Left ventricle myocardium superior (tissue), 1 donor: ENCODE measurements at places on chromosomes 1 and 21. TPM values are rescaled to one million over a fixed set of nuclear protein-coding genes. Genes with fewer than 3 reads are reported as not detected.
A peak's percentile ranks its signal among the peaks of the same experiment; 100 is the strongest.

- peak; percentile 72 for DNase-seq
Observed at GRCh38 chr1:46533179-46533864, 18.1 kb downstream of the KNCN start.

- DNase-seq: no peak
Observed at GRCh38 chr1:43313771-43314170, 13.0 kb downstream of the TIE1 start.

DNA sequence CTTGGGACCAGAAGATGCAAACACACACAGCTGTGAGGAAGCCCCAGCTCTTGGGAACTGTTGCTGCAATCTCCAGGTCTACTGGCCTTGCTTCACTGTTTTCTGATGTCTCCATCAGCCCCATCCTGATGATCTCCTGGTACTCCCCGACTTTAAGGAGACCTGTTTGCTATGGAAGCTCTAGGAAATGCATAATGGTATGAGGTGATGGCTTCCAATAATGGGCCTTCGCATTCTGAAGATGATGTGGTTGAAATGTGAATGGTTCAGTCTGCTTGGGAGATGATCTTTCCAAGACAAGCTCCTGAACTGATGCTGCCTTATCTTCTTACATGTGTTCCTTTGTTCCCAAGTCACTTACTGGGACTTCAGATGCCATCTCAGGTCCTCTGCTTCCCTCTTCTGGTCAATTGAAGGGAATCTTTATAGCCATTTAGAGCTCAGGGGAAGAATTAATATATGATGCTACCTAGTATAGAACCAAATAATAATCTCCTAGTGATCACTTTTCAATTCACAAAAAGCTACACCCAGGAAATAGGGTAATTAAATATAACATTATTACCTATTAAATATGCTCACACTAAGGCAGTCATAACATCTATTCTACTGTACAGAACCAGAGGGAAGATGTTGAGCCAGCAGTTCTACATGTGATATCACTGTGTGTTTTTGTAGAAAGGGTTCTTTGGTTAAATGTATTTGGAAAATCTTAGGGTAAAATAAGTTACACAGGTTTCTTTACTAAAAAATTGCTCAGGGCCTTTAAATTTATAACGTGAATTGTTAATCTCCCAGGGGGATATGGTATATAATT is 73.9 kb upstream of the VTCN1 start:
- DNase-seq: no peak

GRCh38 chr21:46425571-46425970 is 33.1 kb upstream of the DIP2A start:
- DNase-seq: peak; percentile 35

- no peak for DNase-seq
Observed at GRCh38 chr1:30724655-30725421, 1.5 kb upstream of the MATN1 start.

DNA sequence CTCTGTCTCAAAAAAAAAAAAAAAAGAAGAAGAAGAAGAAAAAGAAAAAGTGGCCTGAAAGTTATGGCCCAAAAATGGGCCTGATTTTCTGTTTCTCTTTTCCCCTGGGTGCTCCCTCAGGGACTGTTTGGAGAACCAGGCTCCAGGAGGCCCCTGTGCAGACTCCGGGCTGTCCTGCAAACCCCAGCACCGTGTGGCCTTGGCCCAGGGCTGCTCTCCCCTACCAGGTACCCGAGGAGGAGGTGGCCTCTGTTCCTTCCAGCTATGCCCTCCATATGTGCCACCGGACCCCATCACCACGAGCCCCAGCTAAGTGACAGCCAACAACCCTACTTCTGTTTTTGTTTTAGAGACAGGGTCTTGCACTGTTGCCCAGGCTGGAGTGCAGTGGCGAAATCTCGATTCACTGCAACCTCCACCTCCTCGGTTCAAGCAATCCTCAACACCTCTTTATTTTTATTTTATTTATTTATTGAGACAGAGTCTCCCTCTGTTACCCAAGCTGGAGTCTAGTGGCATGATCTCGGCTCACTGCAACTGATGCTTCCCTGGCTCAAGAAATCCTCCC is 7.5 kb upstream of the FAAP20 start:
- no peak for DNase-seq

DNA sequence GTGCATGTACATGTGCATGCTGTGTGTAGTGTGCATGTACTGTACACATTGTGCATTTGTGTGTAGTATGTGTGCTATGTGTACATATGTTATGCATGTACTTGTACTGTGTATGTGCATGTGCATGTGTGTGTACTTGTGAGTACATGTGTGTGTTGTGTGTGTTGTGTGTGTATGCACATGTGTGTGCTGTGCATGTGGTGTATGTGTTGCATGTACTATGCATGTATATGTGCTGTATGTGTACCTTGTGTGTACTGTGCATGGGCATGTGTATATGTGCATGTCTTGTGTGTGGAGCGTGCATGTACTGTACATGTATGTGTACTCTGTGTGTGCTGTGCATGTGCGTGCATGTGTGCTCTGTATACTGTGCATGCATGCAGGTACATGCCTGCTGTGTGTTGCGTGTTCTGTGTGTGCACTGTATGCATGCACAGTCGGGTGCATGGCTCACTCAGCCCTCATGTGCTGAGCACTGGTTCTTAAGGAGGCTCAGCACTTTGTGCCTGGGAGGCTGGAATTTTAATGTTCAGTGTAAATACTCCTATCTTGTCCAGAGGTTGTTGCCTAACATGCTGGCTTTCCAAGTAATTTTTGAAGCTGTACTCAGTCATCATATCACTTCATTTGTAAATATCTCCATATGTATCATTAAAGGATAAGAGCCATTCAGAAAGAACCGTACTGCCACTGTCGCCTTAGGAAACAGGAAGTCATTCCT is 32.3 kb downstream of the SNAP47 start:
- no peak for DNase-seq

- DNase-seq: no peak
Observed at GRCh38 chr1:43143441-43143888, 28.6 kb downstream of the EBNA1BP2 start.

DNA sequence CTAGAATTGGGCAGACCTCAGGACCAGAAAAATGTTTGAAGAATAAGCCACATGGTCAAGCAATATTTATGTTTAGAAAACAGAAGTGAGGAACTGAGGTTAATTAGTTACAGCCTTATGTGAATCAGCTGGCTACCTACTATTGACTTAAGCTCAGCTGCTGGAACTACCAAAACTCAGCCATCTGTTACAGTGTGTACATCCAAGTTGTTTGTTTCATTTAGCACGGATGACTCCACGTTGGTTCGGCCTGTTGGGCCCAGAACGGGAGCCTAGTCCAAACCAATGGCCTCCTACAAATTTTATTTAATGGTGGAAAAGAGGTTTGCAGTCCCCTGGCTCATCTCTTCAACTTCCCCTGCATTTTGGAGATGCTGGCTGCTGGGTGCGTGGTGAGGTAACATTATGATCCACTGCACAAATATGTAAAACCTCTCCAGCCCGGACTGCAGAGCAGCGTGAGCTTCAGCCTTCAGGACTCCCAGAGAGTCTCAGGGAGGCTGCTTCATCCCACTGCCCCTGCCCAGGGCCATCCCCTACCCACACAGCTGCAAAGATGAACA is 143.4 kb downstream of the ZZZ3 start:
- DNase-seq: peak; percentile 40

DNA sequence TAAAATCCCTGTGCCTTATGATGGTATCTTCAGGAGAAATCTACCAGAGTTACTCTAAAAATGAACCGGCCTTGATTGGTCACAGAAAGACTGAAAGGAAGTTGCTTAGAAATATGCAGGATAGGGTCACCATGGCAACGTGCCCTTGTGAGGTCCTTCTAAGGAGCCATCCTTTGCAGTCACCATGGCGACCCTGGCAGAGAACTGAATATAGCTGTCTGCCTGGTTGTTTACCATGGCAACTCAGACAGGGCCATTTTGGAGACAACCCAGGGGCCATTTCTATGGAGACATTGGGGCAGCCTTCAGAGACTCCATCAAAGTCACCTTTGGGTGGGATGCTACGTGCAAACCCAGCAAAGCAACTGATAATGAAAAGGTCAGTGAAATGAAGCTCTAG is 43.0 kb downstream of the SNX7 start:
- no peak for DNase-seq

GRCh38 chr21:26810266-26810665 is 34.9 kb downstream of the ADAMTS1 start:
- DNase-seq: no peak

The ADORA1 gene
- 13.5 TPM for total RNA-seq

The GFI1 gene
- total RNA-seq: 0.30 TPM

The OR2T35 gene
- not detected for total RNA-seq

The PGLYRP3 gene
- not detected for total RNA-seq

The CR2 gene
- not detected for total RNA-seq

The EDEM3 gene
- total RNA-seq: 18.3 TPM

The TCP10L gene
- total RNA-seq: 2.9 TPM

The LAMC1 gene
- 98.7 TPM for total RNA-seq
